ENCODE measurements at places on chromosomes 7 and 10.

- H3K4me3 ChIP-seq, result no peak overlapping the region
- peaks cover 15% of the 10 kb centered on the region for H3K36me3 ChIP-seq
- DNase-seq, result no peak
Observed at GRCh38 chr7:141641876-141642275, 60.1 kb downstream of the DENND11 start.

DNA sequence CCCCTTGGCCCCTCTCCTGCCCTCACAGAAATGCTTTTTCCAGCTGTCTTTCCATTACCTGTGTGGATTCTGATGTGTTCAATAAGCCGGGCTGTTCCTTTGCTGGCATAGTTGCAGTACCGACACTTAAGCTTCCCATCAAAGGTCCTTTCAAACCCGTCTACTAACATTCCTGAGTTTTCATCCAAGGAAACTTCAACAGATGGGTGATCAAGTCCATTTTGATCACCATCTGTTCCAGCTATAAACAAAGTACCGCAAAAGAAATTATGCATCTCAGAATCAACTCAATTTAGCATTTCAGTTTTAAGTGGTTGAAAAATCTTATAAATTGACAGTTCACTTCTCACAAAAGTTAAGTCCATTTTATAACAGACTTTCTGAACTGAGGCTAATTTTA is 12.7 kb downstream of the IKZF5 start:
- H3K27me3 ChIP-seq, result no peaks in the 10 kb centered on the region
- H3K4me3 ChIP-seq, result no peak overlapping the region
- DNase-seq, result no peak
- no peak overlapping the region for H3K27ac ChIP-seq
- peaks cover 28% of the 10 kb centered on the region for H3K36me3 ChIP-seq

DNA sequence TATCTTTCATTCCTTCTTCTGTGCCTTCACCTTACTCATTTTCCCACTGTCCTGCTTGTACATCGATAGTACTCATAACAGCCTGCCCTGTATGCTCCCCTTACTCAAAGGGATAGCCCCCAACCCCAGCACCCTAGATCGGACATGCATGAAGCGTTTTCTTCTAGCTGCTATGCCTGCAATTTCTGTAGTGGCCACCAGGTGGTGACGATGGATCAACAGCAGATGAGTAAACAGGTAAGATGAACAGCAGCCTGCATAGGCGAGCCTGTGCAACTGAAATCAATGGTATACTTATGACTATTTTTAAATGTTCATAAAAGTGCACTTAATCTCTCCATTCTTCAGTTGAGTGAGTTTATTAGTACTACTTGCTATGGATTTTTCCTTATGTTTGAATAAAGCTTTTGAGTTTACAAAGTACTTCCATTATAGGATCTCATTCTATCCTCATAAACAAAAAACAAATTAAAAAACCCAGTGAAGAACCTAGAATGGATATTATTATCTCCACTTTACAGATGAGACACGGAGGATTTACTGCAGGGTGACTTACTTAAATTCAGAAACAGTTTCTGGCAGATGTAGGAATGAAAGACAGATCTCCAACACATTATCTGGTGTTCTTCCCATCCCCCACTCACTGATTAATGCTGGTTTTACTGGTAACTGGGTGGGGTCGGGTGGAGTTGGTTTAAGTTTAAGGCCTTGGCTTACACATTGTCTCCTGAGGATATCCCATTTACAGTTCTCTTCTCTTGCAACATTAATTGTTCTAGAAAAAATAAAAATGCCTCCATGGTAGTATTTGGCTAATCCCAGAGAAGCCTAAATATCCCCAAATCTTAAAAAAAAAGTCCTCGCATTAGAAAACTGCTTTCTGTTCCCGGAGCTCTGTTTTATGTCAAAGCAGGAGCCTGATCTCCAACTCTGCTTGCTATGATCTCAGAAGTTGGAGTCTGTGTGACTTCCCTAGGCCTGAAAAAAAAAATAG is 222.1 kb downstream of the GLI3 start:
- H3K27me3 ChIP-seq, result no peaks in the 10 kb centered on the region
- no peak overlapping the region for H3K27ac ChIP-seq
- no peak overlapping the region for H3K4me3 ChIP-seq

- no peak overlapping the region for H3K4me3 ChIP-seq
- H3K27ac ChIP-seq, result no peak overlapping the region
- DNase-seq, result no peak
- H3K36me3 ChIP-seq, result no peaks in the 10 kb centered on the region
- H3K4me1 ChIP-seq, result no peaks in the 10 kb centered on the region
Observed at GRCh38 chr10:44651834-44652233, 259.3 kb upstream of the TMEM72 start.

Data from CD8-positive, alpha-beta memory T cell (primary cell).